KG1 (cell line): ENCODE measurements at places on chromosomes 13 and 19.

- DNase-seq: no peak
Measured at GRCh38 chr19:48194041-48194843, 23.8 kb downstream of the ZSWIM9 start.

DNA sequence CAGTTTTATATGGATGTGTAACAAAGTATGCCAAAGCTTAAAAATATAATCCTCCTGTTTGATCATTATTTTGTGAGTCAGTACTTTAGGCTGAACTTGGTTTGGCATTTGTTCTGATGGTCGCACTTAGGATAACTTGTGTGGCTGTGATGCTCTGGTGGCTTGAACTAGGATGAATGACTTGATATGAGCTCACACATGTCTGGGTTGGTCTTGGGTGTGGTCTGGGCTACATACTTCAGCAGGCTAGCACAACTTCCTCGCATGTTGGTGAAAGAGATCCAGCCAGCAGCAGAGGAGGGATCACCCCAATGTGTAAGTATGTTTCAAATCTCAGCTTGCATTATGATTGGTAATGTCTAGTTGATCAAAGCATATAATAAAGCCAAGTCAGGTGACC, 969.1 kb upstream of the PCDH9 start:
- no peak for DNase-seq

- no peak for DNase-seq
Measured at GRCh38 chr13:35718084-35718483, 241.6 kb upstream of the MAB21L1 start.

DNA sequence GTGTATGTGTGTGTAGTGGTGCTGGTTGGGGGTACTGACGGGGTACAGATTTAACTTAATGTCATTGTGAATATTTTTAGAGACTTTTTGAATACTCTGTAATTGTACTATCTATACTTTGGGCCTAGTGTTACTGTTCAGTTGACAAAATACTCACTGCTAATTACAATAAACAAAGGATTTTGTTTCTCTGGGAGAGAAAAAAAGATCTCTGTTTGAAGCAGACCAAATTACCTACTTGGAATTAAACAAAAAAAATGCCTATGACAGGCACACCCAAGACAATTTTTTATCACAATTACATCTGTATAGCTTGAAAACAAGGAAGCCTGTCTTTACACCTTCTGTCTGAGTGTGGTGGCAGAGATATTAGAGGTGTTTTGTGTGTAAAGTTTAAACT, 45.1 kb downstream of the OLFM4 start:
- DNase-seq: no peak

DNA sequence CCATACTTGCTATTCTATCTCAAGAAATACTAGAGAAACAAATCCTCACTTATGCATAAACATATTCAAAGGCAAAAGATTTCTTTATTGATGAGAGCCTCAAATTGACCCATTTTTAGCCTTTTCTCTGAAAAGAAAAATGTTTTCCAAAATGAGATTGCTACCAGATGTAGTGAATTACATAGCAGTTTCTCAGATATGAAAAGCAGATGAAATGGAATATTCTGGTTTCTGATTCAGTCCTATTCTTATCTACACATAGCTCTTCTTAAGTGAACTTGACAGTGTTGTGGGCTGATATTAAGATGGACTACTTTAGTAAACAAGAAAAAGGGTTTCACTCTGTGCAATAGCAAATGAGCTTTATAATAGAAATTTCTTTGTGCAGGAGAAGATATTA, 183.5 kb downstream of the DNAJC15 start:
- no peak for DNase-seq

DNA sequence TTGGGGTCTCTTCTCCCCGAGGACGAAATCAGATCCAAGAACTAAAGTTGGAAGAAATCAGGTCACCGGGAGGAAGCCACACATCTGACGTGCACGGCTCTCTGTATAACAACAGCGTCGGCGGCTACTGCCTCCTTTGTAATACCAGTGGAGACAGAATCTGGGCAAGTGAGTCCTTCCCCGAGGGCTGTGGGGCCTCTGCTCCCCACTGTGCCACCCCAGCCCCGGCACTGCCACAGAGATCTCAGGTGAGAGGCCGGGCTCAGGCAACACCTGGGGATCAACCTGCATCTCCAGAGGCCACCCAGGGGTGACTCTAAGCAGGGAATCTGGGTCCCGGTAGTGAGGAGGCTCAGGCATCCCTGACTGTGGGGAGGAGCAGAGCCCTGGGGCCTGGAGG, 33.7 kb upstream of the C13orf46 start:
- DNase-seq: no peak

DNA sequence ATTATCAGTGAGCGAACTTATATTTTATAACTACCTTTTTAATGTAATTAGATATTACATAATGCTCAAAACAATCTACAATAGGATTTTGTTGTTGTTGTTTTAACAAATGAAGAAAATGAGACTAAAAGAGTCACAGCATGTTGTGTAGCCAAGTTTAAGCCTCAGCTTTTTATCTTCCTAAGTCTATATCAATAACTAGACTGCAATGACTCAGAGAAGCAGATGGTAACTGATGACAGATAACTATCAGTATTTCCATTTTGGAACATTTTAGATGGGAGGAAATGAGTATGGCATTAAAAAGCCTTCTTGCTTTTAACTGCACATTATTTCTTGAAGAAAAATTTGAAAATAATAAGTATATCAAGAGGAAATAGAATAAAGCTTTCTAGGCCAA, 825.2 kb downstream of the SLITRK1 start:
- DNase-seq: no peak

DNA sequence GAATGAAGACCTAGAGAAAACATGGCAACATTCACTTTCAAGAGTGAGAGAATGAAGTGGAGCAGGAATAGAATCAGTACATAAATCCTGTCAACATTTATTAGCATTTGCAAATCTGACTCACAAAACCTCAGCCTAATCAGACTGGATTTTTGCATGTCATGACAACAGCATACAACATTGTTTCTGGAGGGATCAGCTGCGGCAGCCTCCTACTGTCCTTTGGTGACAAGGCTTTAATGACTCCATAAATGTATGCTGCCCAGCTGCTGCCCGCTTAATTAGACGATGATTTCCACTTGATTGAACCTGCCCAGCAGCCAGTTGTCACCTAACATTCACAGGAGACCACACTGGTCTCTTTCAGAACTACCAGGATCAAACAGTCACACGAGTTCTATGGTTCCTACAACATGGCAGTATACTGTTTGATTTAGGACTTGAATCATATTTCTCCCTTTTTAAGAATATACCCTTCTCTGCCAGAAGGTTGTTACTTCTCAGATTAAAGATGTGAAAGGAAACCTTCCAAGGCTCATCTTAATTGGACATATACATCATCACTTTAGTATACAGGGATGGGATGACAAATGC, 9.3 kb downstream of the EBPL start:
- no peak for DNase-seq

DNA sequence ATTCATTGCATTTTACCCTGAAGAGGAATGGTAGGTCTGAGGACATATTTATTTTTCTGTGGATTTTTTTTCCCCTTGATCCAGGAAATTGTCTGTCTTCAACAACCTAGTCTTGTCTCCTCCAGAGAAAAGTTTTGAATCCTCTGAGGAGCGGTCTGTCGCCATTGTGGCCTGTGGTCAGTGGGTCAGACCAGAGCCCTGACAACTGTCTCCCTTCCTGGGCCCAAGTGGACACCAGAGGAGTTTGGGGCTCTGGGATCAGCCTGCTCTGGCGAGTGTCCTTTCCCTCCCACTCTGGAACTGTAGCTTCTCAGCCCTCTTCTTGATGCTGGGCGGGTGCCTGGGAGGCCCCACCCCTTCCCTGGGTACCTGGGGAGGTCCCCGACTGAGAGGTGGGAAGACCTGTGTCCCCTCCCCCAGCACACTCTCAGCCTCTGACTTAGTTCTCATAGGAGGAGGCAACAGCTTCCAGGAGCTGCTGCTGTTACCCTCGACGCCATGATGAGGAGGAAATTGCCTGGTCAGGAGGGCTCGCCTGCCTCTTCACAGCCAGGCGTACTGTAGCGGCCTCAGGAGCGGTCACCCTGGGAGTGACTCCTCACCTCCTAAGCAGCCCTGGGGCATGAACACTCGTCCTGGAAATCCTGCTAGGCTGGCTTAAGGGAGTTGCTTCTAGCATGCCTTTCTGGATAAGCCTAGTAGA, 110.3 kb downstream of the GGACT start:
- DNase-seq: no peak

- no peak for DNase-seq
Measured at GRCh38 chr19:52990759-52991418, 22.8 kb upstream of the ERVV-1 start.

GRCh38 chr13:113934576-113934975, 39.3 kb downstream of the C13orf46 start:
- no peak for DNase-seq

- no peak for DNase-seq
Measured at GRCh38 chr19:7676376-7676775, 514 bp upstream of the MCEMP1 start.

- DNase-seq: no peak
Measured at GRCh38 chr13:30810261-30810701, 74.9 kb downstream of the ALOX5AP start.

GRCh38 chr13:41709511-41709910, 251.4 kb downstream of the VWA8 start:
- no peak for DNase-seq

DNA sequence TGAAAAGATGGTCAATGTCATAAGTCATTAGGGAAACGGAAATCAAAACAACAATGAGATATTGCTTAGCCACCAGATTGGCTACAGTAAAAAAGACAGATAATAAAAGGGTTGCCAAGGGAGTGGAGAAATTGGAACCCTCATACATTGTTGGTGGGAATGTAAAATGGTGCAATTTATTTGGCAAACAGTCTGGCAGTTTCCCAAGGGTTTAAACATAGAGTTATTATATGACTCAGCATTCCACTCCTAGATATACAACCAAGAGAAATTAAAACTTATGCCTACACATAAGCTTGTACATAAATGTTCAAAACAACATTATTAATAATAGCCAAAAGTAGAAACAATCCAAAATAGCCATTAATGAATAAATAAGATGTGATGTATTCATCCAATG, 9.9 kb upstream of the ZNF227 start:
- no peak for DNase-seq

- no peak for DNase-seq
Measured at GRCh38 chr13:96925477-96925876, 68.8 kb downstream of the OXGR1 start.

- DNase-seq: no peak
Measured at GRCh38 chr19:46896076-46896794, 35.4 kb downstream of the ARHGAP35 start.
